ENCODE measurements at places on chromosomes 12 and 14.

DNA sequence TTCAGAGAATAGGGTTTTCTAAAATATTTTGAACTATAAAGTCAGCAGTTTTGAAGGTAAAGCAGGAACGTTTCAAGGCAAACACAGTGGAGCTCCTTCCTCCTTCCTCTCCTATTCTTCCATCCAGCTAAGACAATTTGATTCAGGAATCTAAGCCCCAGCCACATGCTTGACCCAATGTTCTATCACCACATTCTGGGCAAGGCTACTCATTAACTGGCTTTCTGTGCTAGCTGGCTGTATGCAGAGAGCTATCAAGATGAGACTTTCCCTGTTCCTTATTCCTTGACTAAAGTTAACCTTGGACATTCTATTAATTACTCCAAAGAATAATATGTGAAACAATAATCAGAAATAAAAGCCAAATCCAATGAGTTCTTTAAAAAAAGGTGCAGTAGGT is 266.9 kb downstream of the NOVA1 start:
- DNase-seq, result no peak

GRCh38 chr12:77357655-77358054 is 292.3 kb upstream of the E2F7 start:
- DNase-seq, result no peak

GRCh38 chr12:67893022-67893580 is 96.1 kb upstream of the IFNG-AS1 start:
- DNase-seq, result peak; percentile 36

DNA sequence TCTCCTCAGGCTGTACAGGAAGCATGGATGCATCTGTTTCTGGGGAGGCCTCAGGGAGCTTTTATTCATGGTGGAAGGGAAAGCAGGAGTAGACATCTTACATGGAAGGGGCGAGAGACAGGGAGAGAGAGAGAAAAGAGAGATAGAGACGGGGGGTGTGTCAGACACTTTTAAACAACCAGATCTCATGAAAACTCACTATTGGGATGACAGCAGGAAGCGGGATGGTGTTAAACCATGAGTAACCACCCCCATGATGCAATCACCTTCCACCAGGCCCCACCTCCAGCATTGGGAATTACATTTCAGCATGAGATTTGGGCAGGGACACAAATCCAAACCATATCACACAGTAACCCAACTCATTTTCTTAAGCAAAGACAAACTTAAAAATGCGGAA is 110.0 kb upstream of the EEA1 start:
- DNase-seq, result no peak

- no peak for DNase-seq
Observed at GRCh38 chr12:100986595-100987547, 192.3 kb downstream of the ANO4 start.

DNA sequence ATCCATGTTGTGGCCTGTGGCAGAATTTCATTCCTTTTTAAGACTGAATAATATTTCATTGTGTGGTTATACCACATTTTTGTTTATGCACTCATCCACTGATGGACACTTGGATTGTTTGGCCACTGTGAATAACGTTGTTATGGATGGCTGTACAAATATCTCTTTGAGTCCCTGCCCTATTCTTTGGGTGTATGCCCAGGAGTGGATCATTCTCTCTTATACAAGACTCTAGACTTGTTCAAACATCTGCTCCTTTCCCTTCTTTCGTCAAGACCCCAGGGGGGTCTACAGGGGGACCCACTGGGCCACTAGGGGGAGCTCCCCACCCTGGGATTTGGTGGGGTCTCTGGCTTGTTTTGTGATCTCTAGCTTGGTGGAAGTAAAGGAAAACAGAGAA is 77.4 kb downstream of the FBXL14 start:
- DNase-seq, result no peak

GRCh38 chr14:42719391-42719790 is 1112.7 kb downstream of the LRFN5 start:
- peak; percentile 98 for DNase-seq

- no peak for DNase-seq
Observed at GRCh38 chr12:93804392-93805179, 127.4 kb downstream of the CRADD start.

GRCh38 chr14:65414961-65415589 is 2.5 kb downstream of the FUT8 start:
- DNase-seq, result peak; percentile 27

DNA sequence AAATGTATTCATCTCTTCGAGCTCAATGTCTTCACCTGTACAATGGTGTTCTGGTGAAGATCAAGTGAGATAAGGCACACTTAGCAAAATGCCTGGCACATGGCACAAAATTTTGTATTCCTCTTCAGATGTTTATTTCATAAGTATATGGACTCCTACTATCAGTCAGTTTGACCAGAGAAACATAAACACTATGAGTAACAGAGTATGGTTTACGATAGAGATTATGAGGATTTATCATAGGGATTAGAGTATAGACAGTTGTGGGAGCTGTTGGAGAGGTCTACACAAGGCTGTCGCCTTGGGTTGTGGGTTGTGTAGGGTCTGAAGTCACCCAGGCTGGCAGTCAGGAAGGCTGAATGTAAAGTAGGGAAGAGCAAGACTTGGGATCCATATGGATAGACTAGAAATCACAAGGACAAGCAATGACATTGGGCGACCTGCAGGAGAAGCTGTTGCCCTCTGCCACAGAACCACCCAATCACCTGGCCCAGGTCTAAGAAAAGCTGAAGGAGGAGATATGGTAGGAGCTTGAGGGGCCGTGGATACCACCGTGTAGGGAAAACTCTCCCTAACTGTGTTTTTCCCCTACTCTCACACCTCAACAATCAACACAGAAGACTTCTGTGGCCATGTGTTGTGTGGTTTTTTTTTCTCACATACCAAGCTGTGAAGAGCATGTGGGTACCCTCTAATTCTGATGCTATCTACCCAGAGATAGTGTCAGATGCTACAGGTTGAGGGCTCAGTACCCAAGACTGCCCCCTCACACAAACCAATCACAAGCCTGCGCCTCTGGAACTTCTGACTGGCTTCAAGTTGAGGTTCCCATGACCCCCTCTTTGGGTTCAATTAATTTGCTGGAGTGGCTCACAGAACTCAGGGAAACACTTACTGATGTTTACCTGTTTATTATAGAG is 27.2 kb upstream of the RESF1 start:
- no peak for DNase-seq

DNA sequence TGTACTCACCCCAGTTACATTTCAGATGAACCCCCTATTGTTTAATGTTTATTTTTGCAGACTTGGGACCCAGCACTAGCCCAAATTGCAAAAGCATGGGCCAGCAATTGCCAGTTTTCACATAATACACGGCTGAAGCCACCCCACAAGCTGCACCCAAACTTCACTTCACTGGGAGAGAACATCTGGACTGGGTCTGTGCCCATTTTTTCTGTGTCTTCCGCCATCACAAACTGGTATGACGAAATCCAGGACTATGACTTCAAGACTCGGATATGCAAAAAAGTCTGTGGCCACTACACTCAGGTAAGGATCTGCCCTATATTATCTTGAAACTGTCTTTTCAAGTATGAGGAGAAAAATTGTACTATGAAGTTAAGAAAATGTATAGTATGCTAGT is 1.2 kb downstream of the GLIPR1 start:
- DNase-seq, result no peak

DNA sequence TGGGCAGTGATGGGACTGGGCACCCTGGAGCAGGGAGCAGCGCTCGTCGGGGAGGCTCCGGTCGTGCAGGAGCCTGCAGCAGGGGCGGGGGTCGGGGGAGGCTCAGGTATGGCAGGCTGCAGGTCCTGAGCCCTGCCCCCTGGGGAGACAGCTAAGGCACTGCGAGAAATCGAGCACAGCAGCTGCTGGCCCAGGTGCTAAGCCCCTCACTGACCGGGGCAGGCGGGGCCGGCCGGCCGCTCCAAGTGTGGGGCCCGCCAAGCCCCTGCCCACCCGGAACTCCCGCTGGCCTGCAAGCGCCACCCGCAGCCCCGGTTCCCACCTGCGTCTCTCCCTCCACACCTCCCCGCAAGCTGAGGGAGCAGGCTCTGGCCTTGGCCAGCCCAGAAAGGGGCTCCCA is 326.8 kb upstream of the TMTC1 start:
- no peak for DNase-seq

GRCh38 chr12:43292699-43293098 is 259.3 kb downstream of the ADAMTS20 start:
- no peak for DNase-seq

GRCh38 chr12:88383405-88383804 is 196.9 kb downstream of the KITLG start:
- no peak for DNase-seq

DNA sequence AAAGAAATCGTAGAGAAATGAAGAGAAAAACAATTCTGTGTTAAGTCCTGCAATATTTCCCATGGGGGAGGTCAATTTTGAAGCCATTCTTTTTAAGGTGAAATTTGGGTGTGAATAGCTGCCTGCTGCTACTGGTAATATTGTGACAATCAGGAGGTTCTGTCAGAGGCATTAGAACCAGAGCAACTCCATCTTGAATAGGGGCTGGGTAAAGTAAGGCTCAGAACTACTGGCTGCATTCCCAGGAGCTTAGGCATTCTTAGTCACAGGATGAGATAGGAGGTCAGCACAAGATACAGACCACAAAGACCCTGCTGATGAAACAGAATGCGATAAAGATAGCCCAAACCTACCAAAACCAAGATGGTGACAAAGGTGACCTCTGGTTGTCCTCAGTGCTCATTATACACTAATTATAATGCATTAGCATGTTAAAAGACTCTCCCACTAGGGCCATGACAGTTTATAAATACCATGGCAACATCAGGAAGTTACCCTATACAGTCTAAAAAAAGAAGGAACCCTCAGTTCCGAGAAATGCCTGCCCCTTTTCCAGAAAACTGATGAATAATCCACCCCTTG is 24.8 kb upstream of the MTHFD1 start:
- DNase-seq, result no peak

DNA sequence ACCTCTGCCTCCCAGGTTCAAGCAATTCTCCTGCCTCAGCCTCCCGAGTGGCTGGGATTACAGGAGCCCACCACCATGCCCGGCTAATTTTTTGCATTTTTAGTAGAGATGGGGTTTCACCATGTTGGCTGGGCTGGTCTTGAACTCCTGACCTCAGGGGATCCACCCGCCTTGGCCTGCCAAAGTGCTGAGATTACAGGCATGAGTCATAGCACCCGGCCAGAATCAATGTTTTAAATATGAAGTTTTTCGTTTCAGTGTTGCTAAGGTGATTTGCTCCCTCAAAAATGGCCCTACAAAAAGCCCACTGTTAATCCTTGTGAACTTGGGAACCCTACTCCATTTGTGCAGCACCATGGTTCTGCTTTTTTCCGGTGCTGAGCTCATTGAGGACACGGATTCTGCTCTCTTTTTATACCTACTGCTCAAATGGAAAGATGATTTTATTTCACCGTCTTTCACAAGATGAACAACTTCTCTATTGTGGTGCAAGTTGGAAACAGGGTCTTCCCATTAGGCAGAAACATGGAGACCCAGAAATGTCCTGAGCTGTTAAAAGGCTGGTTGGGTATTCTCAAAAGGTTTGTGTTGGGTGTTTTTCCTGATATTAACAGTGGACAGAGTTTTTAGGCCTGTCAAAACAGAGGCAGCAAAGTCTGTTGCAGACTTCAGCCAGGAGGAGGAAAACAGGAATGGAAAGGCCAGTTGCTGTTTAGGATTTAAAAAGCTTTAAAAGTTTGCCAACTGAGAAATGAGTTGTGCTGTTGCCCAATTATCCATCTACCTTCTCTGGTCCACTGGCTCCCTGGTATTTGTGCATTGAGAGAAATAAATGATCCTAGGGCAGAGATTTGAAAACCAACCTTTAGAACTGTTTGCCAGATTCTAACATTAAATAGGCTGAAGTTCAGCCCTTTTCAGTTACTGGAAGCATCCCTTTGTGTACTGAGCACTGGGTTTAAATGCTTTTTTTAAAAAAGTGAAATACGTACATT is 85.8 kb downstream of the ATP23 start:
- no peak for DNase-seq

DNA sequence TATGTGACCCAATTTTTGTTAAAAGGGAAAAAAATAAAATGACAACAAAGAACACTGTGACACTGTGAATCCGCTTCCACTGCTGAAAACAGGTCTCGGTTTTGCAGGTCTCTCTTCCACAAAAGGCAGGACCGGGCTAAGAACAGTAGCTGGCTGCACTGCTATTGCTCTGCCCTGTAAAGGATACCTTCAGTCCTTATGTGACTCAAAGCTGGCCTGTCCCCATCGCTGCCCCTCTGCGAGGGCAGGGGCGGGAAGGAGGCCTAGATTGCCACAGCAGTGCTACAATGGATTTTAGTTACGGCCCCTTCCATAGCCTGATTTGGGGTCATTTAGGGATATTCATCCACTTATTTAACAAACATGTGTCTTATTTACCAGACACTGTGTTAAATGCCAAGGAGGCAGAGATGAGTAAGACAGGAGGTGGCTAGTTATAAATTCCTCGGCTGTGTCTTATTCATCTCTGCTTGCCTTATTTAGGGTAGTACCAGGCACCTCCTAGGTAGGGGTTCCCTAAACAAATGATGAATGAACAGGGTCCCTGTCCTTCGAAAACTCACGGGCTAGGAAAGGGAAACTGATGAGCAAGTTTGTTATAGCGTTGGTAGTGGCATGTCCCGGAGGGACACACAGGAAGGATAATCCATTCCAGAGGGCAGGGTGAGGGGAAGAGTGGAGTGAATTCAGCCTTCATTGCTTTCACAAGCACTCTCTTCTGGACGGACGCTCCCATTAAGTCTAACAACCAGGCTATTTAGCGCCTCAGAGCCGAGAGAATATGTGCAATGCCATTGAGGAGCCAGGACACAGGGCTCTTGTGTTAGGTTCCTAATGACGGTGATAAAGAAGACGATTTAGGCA is 73.3 kb downstream of the EID3 start:
- DNase-seq, result no peak

GRCh38 chr14:31057035-31057434 is 30.9 kb upstream of the STRN3 start:
- DNase-seq, result no peak

- DNase-seq, result no peak
Observed at GRCh38 chr12:86774841-86775388, 518.7 kb upstream of the MGAT4C start.
